ENCODE measurements at places on chromosomes 11 and 22.

GRCh38 chr22:43723816-43724215, 88.3 kb downstream of the EFCAB6 start:
- DNase-seq, result no peak

DNA sequence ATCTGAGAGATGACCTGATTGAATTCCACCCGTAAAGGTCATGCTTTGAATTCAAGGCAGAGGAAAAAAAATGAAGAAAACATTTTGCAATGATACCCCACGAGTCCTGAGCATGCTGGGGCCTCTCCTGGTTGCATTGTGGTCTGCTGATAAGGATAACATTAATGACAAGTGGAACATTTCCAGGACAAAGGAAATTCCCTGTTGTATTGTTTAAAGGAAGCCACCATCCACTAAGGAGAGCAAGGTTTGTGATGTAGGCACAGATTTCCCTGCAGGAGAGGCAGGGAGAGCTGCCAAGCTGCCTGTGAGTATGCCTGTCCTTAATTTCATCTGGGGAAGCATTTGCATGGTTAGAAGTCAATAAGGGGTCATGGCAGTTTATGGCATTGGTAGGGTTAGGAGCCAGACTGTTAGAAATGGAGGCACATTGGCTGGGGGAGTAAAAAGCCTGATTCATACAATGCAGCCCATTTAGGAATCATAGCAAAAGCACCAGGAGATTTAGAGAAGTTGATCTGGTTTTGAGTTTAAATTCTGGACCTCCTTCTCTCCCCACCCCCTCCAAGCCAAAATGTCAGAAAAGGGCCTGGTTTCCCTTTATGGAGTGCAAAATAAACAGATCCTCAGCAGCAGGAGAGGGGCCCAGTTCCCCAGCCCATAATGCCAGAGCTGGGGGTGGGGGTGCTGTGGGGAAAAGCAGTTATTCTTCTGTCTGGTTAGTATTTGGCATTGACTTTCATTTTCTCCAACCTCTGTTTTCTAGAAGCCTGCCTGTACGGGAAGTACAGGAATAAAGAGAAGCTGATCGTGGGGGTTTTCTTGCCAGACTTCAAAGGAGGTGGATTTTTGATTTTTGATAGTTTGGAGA, 22.1 kb downstream of the FLI1 start:
- DNase-seq, result no peak

DNA sequence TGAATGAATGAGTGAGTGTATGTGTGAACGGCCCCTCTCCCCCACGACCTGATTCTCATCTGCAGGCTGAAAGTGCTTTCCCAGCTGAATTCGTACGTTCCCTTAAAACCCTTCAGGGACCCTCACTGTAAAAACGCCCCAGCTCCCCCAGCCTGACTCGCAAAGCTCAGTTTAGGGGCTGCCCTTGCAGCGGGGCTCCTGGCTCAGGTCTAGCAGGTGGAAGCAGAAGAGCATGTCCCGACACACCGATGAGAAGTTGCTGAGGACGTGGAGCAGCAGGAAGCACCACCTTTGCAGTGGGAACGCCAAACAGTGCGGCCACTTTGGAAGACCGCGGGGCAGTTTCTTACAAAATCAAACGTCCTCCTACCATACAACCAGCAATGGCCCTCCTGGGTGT, 3.6 kb upstream of the MRPL23 start:
- DNase-seq, result no peak

DNA sequence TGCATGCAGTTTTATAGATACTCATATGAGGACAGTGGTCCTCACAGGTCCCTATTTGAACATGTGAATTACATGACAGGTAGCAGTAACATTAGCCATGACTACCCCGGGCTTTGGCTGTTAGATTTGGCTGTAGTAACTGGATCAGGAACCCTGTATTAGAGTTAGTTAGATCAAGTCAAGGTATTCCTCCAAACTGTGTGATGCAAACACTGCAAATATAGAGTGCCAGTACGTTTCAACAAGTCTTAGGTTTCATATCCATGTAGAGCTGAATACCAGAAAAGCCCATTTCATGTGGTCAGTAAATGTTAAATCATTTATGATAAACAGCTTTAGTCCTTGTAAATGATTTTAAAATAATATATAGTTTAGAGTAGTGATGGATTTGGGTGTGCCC, 29.5 kb upstream of the PITPNB start:
- no peak for DNase-seq

GRCh38 chr22:39384750-39385480, 14.7 kb upstream of the TAB1 start:
- DNase-seq, result no peak

- DNase-seq, result no peak
Measured at GRCh38 chr11:68643585-68643984, 40.8 kb upstream of the GAL start.

GRCh38 chr22:50526834-50527801, 1.7 kb upstream of the SCO2 start:
- DNase-seq, result no peak
